ENCODE measurements at places on chromosomes 6 and 20.
A peak's percentile ranks its signal among the peaks of the same experiment; 100 is the strongest.

- DNase-seq, result no peak
These were observed 40.4 kb downstream of the GNAS start for GRCh38 chr20:58892932-58893224.

- DNase-seq, result no peak
These were observed 26.7 kb downstream of the ACSS1 start for GRCh38 chr20:25031241-25031640.

DNA sequence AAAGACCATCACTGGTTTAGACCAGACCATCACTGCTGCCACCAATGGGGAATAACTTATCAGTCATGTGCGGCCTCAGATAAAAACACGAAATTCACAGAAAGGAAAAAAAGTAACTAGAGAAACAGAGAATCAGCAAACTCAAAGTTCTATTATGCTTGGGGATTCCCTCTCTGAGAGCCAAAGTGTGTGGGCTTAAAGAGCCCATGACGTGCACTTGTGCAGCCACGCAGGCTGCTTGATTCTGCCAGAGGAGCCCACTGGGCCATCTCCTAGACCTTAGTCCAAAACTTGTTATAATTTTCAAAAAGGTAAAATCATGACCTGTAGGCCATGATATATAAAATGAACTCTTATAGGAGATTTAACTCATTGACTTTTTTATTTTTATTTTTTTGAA lies 15.2 kb downstream of the RAB44 start:
- no peak for DNase-seq

- DNase-seq, result no peak
These were observed 312.5 kb downstream of the EYA4 start for GRCh38 chr6:133553652-133554051.

DNA sequence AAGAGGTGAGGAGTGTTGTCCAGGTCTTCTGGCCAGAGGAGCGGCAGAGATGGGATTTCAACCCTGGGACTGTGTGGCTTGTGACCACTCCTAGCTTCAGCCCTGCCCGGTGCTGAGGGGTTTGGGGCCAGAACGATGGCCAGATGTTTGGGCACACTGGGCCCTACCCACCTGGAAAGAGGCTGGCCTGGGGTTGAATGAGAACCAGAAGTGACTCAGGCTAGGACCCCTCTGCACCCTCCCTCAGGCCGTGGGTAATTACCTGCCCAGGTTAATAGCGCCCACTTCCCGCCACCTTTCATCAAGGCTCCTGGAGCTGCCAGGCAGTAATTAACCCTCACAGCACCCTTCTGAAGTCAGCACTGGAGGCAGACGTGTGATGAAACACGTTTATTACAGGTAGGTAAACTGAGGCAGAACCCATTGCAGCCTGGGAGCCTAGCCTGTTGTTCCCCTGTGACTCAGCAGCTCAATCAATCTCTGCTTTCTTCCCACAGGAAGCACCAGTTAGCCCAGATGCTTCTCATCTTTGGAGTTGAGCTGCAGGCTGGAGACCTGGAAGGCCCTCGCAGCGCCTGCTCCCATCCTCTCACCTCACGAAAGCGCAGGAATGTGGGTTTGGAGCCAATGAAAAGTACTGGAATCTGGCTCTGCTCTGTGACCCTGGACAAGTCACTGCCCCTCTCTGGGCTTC lies 120.8 kb downstream of the CEBPB start:
- no peak for DNase-seq

GRCh38 chr6:133587546-133588160 lies 301.3 kb upstream of the TCF21 start:
- DNase-seq, result no peak

DNA sequence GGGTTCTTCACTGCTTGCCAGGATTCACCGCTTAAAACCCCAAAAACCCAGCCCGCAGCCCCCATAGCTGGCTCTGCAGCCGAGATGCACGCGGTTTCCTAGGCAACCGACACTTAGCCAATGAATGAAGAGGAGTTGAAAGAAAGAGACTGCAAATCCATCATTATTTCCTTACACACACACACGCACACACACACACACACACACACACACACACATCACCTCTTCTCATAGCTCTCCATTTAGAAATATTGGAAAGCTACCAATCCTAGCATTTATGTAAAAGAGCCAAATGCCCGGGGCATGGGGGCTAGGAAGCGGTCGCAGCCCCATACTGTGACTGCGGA lies 3.4 kb upstream of the TUBB2B start:
- DNase-seq, result no peak

DNA sequence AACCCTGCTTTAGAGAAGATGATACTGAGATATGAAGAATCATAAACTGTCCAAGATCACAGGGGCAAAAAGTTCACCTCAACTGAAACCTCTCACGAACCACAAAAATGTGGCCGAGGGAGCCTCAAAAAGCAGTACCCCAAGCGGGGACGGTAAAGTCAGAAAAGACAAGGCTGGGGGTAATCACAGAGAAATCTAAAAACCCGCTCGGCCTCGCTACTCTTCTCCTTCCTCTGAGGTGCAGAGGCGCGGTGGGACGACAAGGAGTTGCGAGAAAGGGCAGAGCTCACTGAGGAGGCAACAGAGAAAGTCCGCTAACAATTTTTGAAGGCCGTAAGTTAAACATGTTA lies 356 bp upstream of the IRAK1BP1 start:
- DNase-seq, result no peak

DNA sequence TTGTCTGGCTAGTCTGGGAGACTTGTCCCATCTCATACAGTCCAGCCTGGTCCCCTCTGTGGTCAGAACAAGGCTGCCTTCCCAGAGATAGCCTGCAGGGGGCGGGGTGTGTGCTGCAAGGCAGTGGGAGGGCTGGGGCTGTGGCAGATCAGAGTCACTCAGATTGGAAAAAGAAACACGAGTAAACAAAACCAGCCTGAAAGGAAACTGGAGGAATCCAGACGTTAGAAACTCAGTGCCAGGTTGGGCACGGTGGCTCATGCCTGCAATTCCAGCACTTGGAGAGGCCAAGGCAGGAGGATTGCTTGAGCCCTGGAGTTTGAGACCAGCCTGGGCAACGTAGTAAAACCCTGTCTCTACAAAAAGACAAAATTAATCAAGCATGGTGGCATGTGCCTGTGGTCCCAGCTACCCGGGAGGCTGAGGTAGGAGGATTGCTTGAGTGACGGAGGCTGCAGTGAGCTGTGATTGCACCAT lies 20.2 kb downstream of the LEMD2 start:
- peak; percentile 48 for DNase-seq

DNA sequence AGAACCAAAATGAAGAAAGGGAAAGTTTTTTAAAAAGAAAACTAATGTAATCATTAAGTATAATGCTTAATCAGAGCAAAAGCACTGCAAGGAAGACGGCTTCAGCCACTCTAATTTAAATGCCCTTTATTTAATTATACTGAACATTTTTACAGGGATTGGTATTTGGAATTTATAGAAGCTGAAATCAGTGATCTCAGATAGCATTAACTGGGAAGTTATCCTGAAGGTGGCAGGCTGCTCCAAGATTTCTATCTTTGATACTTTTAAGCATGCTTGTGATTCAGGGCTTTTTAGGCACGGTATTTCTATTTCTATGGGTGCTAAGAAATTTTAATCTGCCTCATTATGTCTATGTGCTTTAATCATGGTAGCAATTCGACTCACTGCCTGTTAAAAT lies 1.3 kb upstream of the NDUFAF4 start:
- DNase-seq, result no peak

DNA sequence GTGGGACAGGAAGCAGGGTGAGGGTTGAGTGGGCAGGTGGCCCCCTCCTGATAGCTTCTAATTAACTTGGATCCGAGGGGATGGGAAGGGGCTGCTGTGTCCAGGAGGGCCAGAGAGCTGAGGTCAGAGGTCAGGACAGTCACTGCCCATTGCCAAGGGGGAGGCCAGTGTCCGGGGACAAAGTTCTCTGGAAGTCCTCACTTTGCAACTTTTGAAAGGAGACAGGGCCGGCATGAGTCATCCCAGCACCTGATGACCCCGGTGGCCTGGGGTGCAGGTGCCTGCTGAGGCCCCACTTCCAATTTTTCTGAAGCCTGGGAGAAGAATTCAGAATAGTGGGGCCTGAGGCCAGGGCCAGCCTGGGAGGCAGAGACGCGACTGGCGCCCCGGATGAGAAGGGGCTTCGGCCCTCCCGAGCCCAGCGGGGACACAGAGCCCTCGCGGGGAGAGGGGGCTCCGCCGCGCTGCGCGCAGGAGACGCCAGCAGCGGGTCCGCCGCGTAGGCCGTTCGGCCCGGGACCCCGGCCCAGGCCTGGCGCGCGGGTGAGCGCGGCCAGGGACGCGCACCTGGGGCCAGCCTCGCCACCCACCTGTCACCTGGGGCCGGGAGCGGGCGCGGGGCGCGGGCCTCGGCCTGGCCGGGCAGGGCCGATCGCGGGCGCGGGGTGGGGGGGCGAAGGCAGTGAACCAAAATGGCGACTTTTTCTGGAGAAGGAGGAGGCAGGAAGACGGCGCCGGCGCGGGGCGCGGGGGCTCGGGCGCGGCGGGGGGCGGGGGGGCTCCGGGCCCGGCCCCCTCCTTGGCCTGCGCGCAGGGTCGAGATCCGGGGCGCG lies 586 bp downstream of the ZNF512B start:
- DNase-seq, result no peak

DNA sequence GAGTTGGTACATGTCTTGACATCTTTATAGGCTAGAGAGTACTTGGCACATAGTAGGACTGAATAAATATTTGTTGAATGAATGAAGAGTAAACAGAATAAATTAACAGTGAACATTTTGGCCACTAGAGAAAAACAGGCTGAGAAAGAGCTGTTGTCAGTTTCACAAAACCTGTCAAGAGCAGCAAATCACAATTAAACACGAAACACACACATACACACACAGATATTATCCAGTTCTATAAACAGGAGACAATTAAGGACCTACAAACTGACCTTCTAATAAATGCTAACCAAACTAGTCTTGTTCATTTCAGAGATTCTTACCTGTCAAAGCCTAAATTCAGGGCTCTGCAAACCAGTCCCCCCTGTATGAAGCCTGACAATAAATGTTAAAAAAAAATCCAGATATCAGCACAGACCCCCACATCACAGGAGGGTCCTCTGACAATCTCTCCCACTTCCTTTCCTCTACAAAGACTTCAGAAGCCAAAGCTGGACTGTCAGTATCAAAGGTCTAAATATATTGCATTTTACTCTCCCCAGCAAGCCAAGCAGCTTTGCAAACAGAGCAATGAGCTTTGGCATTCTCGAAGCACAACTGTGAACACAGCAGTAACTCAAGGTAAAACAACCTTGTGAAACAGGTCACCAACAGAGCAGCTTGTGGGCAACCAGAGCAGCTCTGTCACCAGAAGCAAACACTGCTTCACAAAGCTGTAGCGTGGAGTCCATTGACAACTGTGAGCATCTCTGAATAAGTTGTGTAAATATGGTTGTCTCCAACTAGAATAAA lies 229.9 kb downstream of the TBXT start:
- no peak for DNase-seq

GRCh38 chr20:50040432-50041245 lies 57.9 kb downstream of the SNAI1 start:
- no peak for DNase-seq

DNA sequence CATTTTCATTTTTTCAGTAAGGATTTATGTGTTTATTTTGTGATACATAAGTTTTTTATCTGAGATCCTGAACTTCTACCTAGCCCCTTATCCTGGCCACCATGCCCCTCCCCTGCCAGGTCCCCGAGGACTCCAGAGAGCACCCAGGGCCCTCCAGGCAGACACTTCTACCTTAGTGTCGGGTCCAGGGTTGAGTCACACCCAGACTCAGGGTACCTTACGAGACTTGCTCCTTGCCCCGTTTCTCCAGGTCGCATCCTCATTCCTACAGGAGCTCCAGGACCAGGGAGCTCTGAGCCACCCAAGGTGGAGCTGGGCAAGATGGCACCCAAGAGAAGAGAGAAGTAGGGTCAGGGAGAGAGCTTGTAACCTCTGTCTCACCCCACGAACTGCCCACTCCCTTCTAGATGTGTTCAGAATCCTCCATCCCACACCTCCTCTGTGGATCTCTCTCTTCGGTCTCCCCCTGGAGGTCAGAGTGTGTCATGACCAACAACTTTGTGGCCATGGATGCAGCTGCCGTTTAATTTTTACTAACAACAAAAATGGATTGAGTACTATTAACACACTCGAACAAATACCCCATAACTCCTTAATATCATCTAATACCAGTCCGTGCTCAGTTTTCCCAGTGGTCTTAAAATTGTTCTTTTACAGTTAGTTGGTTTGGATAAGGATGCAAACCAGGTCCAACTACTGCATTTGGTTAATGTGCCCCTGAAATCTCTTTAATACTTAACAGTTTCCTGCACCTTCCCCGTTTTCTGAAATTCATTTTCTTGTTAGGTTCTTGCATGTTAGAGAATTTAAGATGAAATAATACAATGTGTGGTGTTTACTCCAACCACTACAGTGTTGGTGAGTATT lies 130.6 kb upstream of the INSM1 start:
- no peak for DNase-seq

- no peak for DNase-seq
These were observed 198.9 kb downstream of the CLIC5 start for GRCh38 chr6:45816674-45817297.

DNA sequence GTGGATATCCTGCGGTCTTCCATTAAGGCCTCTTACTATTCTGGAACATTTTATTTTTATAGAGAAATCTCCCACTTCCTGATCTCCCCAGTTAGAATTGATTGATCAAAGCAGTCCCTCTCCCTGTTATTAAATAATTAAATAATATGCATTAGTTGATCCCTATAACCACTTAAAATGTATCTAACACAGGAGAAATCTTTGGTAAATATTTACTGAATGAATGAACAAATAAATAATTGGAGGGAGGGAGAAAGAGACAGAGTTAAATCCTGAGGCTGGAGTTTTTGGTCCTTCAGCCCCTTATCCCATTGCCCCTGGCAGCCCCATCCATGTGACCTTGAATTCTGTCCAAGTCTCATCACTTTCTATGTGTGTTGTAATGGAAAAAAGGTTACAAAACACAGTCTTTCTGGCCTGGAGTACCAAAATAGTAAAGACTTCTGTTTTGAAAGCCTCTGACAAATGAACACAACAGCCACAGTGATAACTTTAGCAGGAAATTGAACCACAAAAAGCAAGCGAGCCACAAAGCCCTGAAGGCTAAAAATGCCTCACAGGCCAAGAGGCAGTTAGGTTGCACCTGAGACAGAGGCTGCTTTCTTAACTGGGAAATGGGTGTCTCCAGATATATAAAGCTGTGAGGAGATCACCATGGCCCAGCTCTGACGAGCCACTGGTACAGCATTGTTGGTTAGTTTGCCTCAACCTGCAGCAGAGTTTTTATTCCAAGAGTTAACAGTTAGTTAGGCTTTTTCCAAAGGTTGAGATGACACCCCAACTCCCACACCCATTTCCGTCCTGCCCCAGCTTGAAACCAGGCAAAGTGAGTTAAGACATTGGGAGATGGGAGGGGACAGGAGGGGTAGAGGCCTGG lies 11.3 kb downstream of the NT5E start:
- no peak for DNase-seq

DNA sequence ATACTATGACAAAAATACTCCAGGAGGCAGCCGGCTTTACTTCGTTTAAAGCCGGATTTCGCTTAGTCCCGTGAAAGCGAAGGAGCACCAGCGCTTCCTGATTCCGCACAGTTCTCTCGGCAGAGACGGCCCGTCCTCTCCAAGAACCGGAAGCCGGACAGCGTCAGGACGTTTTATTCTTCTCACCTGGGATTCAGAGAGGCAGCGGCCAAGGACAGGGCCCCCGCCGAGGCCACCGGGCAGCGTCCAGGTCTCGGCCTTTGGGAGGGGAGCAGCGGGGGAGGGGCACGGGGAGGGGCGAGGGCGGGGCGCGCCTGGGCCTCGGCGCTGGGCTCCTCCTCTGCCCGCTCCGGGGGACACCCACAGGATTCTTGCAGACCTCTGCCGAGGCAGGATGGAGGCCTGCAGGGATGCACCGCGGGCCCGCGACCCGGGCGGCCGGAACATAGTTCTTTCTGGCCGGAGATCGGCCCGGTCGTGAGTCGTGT lies 2.8 kb upstream of the DIDO1 start:
- DNase-seq, result no peak

GRCh38 chr6:62775427-62776022 lies 435.7 kb upstream of the FKBP1C start:
- no peak for DNase-seq

All from stimulated activated CD4-positive, alpha-beta T cell treated with anti-CD3 and anti-CD28 coated beads, Interleukin-15, amount 100 ng/mL, for 1 hour (primary cell).